CD4-positive, alpha-beta T cell treated with Interleukin-17A for 4 hours (primary cell): ENCODE measurements at places on chromosomes 3 and 15.

DNA sequence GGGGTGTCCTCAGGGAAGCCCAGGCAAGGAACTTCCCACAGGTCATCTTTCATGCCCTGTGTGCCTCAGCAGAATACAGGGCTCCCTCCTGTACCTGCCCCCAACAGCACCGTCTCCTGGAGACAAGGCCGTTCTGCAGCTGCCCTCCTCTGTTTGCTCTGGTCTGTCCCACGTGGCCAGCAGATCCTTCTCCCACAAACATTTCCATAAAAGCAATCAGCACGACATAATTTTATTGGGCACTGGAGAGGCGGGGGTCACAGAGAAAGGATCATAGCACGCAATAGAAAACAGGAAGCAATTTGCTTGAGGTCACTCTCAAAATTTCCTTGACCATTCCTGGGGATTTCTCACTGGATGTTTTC, 29.4 kb downstream of the STARD5 start:
- DNase-seq = no peak

GRCh38 chr15:95596496-95596895, 734.0 kb upstream of the NR2F2 start:
- DNase-seq = no peak

DNA sequence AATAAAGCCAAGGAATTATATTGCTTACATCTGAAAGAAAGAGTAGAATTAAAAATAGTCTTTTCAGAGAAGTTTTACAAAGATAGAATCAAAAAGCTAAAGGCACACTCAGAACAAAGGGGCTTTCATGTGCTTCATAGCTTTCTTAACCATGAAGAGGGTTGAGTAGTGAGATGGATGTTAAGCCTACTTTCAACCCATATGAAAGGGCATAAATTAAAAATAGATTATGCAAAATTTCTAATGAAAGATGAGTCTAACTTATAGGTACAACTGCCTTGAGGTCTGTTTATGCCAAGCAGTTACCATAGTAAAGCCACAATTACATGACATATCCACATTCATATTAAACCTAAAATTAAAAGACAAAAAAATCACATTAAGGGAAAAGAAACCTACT, 223.3 kb upstream of the ARHGEF26 start:
- no peak for DNase-seq

DNA sequence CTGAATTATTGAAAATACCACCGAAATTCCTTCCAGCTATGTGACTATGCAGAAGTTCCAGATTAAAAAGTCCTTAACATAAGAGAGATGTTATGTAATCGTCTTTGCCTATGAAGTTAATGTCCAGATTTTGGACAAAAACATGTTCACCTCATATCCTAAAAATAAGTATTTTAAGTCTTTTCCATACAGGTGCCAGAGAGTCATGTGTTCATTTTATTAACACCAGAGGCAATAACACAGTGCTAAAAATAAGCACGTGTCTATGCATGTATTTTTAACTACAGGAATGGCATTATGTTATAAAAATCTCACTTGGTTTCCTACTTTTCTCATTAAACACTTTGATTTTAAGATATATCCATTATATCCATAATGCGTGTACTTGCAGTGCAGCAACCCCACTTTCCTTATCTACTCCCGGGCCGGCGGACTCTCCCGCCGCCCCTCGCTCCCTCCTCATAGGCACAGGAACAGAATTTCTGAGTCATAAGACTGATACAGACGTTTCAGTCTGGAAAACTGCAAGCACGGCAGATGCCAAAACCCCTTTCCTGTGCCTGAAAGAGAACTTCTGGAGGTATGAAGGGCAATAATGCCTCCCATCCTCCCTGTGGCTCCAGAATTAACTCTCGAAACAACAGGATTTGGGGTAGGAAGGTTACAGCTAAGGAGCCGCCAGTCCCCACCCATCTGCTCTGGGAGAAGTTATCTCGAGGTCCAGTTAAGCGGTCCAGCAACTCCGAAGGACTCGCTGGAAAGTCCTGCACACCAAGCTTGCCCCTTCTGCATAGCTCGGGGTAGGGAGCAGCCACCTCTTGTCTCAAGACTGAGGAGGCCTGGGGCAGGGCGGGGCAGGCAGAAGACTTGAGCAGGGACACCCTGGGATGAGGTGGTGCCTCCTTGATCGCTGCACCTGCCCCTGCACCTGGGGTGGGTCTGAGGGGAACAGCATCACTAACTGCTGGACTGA, 22.3 kb upstream of the PSTPIP1 start:
- DNase-seq = no peak

DNA sequence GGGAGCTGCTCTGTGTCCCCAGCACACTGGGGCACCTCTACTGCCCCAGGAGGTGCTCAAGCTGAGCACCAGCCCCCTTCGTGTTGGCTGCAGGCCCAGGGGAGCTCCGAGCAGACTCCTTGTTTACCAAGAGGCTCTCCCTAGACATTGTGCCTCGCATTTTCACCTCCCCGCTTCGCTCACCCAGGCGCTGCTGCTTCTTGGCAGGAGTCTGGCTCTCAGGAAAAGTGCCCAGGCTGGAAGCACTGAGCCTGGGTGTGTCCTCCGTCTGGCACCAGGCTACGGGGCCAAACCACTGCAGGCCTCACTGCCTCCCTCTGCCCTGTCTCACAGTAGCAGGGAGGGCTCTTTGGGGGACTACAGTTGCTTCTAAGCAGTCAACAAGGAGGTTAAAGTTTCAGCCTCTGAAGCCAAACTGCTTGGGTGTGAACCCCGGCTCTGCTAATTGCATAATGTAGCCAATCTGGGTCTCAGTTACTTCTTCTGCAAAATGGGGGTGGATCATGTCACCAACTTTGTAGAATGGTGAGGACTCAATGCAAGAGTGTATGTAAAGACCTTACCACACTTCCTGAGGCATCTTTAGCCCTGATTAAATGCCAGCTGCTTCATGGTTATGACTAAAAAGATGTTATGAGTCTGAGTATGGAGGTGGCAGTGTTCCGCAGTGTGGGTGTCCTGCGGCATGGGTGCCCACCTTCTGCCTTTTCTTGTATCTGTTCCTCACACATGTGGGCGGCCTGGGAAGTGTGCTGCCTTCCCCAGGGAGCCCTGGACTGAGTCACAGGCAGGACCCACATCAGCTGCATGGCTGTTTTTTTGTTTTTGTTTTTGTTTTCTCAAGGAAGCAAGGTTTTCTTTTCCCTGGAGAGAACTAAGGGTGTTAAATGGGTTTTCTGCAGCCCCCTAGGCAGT, 88.9 kb downstream of the CLSTN2 start:
- no peak for DNase-seq

- DNase-seq = no peak
These were observed 36.7 kb upstream of the SLC6A1 start for GRCh38 chr3:10955711-10956453.

DNA sequence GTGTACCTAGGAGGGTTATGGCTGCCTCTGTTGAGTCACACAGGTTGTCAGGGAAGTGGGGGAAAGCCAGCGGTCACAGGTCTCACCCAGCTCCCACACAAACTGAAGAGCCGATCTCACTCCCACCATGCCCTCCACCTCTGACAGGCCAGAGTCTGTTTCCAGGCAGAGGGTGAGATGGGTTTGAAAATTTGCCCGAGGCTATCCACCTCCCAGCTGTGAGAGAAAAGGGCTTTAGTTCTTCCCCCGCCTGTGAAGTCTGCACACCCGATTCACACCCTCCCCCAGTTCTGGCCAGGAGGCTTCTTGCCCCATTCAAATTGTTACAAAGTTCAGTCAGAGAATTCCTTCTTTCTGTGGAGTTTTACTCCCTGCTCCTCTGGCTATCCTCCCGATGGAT, 446.9 kb downstream of the EDEM1 start:
- DNase-seq = no peak

DNA sequence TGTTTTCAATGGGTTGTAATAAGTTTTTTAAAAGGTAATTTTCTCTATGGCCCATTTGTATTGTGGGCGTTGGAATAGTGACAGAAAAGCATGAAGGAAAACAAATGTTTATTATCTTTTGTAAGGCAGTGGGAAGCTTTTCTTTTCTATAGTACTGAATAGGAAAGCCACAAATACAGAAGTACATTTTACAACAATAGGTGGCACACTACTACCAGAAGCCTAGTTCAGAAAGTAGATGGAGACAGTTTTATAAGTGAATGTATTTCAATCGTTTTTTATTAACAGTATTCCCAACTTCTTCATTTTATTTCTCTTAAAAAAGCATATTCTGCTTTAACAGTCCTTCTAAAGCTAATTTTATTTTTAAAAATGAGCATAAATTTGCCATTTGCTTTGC, 296.7 kb downstream of the PTPRG start:
- no peak for DNase-seq

GRCh38 chr3:170038434-170039110, 777 bp downstream of the GPR160 start:
- peak; percentile 59 for DNase-seq

DNA sequence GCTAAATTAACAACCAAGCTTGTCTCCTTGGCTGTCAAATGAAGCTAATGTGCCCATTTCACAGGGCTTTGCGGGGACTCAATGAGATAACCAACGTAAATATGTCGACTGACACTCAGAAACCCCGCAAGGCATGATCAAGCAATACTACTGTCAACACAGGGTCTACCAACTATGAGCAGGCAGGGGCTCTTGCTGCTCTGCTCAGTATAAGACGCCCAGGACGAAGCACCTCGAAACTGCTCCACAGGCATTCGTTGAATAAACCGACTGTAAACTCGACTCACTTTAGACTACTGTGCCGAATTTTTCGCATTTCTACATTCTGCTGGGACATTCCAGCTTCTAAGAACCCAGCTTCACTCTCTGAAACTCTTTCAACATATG, 55.0 kb downstream of the FEZF2 start:
- no peak for DNase-seq

DNA sequence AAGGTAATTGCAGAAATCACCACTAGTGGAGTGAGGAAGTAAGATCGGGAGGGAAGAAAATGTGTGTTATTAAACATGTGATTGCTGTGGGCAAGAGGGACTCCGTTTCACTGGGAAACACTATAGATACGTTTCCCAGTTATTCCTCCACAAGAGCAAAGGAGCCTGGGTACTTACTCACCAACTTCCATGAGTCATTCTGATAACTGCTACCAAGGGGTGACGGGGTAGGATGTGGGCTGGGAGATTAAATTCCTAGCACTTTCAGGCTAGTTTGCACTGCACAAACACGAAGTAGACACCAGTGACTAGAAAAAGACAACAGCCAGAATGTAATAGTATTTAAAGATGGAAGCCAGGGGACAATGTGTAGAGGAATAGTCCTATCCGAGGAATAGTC, 812.9 kb upstream of the CFAP20DC start:
- no peak for DNase-seq

- DNase-seq = no peak
These were observed 24.5 kb upstream of the PLA2G4D start for GRCh38 chr15:42118650-42119445.

- DNase-seq = no peak
These were observed 80.1 kb downstream of the BTD start for GRCh38 chr3:15681668-15682067.

DNA sequence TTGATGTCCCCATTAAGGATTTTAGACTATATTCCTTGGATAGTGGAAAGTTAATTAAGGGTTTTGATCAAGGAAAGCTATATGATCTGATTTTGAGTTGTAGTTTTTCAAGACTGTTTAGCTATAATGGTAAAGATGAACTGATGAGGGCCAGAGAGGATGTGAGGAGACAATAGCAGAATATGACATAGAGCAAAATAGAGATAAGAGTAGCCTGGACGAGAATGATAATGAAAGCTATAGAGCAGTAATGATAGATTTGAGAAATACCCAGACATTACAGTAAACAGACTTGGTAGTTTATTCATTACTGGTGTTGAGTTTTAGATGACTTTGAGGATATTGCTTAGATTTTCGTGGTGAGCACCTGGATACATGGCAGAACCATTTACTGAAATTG, 3.8 kb downstream of the SUCNR1 start:
- DNase-seq = no peak

DNA sequence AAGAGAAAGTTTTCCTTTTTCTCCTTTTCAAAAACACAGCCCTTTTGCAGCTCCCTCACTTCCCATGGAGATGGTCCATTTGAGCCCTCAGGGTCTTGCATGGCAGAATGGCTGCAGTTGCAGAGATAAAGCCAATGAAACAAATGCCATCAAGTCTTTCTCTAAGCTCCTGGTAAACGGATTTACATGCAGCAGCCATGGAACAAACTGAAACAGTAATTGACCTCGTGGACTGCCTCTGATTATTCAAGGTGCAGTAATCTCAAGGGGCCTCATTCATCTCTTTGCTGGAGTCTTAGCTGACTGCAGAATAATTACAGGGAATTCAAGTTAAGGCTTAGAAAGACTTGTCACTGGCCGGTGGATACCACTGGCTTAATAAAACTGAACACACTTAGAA, 125.1 kb downstream of the SQOR start:
- DNase-seq = no peak

DNA sequence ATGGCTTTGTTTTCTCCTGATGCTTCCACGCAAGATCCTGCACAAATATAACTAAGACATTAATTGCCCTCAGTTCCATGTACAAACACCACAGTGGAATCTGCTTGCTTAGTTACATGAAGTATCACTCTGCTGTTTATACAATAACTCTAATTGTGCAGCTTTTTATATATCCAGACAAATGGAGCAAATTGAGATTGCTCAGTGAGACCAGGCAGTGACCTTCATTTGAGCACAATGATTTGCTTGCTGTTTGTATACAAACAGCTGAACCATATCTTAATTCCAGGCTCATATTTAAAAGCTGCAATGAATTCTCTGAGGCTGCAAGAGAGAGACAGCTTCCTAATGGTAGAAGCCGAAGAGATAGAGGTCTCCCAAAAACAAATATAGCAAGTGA, 243.7 kb downstream of the CADPS start:
- no peak for DNase-seq

- peak; percentile 19 for DNase-seq
These were observed 27.9 kb downstream of the GTPBP8 start for GRCh38 chr3:113018536-113019181.

DNA sequence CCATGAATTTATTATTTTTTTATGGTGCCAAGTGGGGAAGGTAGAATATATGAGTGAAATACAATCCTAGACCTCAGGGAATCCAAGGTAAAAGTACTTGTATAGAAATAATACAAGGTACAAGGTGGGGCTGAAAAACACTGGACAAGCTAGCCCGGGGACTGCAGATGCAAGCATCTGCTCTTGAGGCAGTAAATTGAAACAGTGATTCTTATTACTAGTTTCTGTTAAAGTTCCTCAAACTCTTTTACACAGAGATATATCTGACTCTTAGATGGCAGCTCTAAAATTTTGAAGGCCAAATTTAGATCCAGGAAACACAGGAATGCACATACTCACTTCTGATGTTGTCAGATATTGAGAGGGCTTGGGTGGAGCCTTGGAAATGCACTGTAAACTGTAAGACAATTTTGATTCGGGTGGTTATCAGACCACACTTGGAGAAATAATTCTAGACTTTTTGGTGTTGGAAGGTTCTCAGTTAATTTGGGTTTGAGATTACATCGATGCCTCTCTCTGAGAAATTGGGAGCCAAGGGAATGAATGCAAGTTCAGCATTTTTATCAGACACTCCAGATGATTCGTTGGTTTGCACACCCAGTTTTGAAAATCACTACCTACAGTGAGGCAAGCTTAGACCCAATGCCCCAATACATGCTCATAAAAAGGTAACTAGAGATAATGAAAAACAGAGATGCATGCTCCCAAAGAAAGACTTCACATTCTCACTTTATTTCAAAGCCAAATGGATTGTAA, 7.3 kb downstream of the TP63 start:
- no peak for DNase-seq

- DNase-seq = no peak
These were observed 49.7 kb upstream of the GOLGA6B start for GRCh38 chr15:72604794-72605193.

GRCh38 chr3:188055388-188055787, 98.6 kb upstream of the LPP start:
- no peak for DNase-seq

- no peak for DNase-seq
These were observed 9.0 kb upstream of the COPG1 start for GRCh38 chr3:129240436-129240835.

- DNase-seq = no peak
These were observed 291.9 kb upstream of the STT3B start for GRCh38 chr3:31240874-31241273.
